ELF-1 (cell line): ENCODE measurements at places on chromosomes 2 and 18.

DNA sequence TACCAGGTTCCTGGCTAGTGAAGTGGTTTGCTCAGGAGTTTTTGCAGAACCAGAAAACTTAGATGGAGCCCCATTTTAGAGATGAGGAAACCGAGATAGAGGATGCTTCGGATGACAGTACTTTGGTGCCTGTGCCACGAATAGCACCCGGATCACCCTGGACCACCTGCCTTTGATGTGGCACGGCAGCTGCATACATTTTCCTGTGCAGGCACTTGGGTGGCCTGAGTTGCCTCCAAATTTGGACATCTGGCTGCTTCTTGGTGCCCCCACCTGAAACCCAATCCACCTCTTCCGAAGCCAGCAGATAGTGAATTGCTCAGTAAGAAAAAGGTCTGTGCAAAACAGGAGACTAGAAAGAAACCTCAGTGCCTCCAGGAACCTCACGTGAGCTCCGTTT lies 140.6 kb upstream of the ID2 start:
- DNase-seq = no peak

GRCh38 chr2:143706354-143706753 lies 577.1 kb downstream of the ARHGAP15 start:
- DNase-seq = no peak

DNA sequence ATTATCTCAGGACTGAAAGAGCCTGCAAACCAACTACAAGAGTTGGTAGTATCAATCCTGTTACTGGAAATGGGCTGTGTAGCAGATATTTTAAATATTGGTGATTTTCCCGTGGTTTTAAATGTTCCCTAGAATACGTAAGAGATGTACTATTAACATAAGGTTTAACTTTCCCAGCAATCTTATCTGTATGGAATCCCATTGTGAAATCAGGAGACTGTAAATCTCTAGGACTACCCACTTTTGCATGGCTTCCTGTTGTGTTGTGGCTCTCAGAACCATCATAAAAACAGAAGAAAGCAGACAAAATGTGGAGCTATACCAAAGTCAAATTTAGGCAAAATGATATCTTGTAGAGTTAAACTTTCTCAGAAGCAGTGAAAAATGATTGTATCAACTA lies 641.5 kb upstream of the SETBP1 start:
- DNase-seq = no peak

- no peak for DNase-seq
Observed at GRCh38 chr2:182694189-182694588, 21.9 kb upstream of the DNAJC10 start.

DNA sequence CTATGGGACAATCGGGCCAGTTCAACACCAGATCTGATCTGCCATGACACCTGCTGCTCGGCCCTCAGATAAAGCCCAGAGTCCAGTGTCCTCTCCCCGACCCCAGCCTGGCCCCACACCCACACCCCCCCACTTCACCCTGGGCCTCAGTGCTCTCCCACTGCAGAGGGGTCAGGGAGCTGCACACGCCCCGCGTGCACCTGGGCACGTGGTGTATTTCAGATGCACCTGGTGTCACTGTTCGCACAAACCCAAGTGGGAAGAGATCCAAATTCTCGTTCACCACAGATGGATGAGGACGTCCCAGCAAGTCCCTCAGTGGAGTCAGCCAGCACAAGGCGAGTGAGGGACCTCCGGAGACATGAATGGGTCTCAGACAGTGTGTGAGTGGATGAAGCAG lies 161.3 kb downstream of the RTP5 start:
- DNase-seq = no peak

DNA sequence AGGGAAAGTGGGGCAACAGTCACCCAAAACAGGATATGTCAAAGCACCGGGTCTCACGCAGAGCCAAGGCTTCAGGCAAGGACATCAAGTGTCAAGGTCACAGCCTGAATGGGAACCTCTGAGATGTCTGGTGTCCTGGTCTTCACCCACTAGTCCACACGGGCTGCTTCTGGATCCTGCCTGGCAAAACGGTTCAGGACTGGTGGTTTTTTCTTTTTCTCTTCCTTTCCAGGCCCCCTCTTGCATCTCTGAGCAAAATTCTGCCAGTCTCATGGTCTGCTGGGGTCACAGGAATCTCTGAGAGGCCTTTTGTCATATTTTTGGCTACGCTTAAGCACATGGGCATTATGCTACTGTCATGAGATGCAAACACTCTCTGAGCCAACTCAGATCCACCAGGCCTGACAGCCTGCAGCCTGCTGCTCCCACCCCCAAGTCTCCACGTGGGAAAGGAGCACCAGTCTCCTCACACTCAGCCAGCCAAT lies 518.2 kb upstream of the ZEB2 start:
- DNase-seq = no peak

GRCh38 chr2:240627736-240628506 lies 2.6 kb downstream of the GPR35 start:
- no peak for DNase-seq

DNA sequence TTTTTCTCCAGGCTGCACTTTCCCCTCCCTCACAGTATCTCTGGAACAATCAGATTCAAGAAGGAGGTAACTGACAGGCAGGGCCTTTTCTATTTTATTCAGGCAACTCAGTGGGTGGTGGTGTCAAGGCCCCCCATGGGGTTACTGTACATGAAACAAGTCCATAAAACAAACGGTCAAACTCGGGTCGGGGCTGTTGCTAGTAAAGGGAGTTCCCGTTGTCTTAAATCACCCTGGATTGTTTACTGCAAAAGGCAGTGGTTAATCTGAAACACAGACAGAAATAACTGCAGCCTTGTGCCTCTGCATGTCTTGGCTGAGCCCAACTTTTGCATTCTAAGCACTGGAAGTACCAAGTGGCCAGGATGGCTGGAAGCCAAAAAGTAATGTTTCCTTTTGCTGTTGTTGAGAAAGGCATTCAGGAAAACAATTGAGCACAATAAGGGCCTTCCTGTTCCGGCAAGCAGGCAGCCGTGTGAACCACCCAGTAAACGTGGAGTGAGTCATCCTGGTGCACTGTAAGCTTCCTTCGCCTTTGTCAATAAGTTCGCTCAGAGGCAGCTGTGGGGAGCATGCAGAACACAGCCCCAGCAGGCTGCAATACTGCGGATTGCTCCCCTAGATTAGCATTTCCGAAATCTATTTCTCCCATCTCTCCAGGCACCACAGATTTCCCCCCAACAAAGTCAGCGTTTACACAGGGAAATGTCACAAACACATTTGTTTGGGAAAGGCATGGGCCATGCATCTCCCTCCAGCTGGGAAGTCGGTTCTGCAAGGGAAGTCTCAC lies 149.6 kb downstream of the IRS1 start:
- DNase-seq = peak; percentile 84

GRCh38 chr18:60892441-60892840 lies 440.8 kb upstream of the CDH20 start:
- DNase-seq = no peak

GRCh38 chr2:219906114-219907010 lies 278.9 kb downstream of the SLC4A3 start:
- no peak for DNase-seq

DNA sequence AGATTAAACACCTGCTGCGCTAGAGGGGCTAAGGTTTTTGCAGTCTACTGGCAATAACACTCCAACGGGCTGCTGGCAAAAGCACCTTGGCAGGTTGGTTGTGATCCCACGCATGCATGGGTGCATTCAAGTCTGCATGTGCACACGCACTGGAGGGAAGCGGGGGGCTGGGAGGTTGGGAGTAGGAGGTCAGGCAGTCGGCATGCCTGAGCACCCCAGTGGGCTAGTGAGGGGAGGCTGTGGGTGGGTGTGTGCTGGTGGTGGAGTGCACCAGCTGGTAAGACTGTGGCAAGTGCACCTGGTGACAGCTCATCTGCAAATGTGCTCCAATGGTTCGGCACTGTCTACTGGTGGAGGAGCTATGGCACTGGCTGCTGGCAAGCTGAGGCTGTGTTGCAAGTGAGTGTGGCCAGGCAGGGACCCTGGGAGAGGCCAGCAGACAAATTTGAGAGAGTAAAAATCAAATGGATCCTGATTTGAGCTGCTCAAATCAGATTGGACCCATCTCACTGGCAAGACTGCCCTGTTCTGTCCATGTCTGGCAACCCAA lies 460.6 kb upstream of the DSEL start:
- DNase-seq = no peak

- peak; percentile 32 for DNase-seq
Observed at GRCh38 chr2:160225722-160226121, 25.6 kb upstream of the ITGB6 start.

GRCh38 chr2:113167962-113168340 lies 5.8 kb upstream of the PSD4 start:
- no peak for DNase-seq

DNA sequence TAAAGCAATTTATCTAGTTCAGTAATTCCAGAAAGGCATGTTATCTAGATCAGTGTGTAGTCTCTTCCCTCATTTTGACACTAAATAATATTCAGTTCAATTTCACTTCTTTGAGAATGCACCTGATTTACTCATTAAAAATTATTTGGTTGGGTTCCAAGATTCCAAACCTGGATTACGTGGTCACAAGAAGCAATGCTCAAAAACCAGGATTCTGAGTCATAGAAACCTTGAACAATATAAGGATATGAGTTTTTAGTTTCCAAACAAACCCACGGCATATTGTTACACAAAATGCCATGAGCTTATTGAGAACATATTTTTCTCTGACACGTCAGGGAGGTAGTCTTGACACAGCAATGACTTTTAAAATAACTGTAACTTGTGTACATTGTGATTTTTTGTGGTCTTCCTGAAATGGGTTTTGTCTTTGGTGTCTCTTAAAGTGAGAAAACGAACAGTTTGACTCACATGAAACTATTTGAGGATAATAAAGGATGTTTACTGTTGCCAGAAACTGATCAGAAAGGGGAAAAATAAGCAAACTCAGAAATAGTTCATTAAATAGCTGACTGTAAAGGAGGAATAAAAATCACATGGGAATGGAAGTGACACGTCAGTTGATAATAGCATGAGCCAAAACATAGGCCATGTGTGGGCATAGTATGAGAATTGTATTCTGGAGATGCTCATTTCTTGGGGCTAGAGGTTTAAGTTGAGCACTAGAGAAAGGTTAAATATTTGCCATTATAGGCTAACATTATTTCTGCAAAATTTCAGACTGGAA lies 617.7 kb upstream of the CDH2 start:
- DNase-seq = no peak

DNA sequence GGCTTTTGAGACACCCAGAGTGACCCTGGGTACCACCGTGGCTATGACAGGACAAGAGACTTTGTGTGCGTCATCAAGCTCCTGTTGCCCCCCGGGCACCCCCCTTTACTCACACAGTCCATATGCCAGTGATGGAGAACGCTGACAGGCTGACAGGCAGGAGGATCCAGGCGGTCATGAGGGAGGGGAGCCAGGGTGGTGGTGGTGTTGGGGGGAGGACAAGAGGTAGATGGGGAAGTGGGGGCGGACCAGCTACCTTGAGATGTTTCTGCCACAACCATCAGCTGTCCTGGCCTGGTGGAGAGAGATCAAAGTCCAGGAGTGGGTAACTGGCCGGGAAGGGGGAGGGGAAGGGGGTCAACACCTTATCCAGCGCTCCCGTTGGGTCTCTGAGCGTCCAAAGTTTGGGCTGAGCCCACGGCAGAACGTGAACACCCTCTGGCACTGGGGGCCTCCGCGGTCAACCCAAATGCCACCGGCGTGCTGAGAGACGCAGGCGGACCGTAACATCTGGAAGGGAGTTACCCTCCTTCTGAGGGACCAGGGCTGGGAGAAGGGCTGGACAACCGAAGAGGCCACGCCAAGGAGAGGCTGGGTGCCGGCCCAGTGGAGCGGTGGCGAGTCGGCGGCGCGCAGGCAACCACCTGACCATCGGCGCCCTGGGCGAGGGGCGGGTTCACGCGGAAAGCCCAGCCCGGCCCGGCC lies 575 bp downstream of the TMEM150A start:
- DNase-seq = no peak

DNA sequence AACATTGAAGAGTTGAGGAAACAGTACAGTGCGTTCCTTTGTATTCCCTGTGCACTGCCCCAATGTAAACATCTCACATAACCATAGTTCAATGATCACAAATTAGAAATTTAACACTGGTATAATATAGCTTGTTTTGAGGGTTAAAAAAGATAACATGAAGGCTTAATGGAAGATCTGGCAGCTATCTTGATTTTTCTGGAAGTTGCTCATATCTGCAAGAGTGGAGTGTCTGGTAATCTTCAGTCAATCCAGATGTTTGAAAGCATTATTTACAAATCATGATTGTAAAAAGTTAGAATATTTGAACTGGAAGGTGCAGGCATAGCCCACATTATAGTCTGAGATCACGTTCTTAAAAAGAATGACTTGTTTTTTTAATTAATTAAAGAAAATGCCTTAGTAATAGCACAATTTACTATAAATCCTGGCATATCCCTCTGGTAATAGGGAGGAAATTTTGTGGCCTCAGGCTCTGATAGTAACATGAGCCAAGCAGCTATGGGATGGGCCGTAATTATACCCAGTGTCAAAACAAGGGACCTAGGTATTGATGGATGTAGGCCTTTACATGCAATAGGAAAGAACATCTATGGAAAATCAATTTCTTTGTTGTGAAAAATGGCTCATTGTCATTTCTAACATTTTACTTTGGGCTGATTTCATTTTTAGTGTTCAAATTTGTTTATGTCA lies 418.0 kb downstream of the THSD7B start:
- no peak for DNase-seq

DNA sequence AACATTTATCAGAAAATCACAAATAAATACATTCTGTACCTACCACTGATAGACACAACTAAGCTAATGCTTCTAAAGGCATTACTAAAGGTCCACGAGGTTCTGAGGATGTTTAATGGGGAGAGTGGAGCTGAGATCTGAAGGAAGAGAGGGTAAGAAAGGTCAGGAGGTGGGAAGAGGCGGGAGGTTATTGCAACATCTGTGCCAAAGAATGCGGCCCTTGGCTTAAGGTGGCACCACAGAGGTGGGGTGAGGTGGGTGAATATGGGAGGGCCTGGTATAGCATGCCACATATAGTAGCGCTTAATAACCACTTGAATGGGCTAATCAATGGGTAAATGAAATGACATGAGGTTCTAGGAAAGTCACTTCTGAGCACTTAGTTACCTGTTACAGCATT lies 217.8 kb upstream of the ATP5MC3 start:
- no peak for DNase-seq

DNA sequence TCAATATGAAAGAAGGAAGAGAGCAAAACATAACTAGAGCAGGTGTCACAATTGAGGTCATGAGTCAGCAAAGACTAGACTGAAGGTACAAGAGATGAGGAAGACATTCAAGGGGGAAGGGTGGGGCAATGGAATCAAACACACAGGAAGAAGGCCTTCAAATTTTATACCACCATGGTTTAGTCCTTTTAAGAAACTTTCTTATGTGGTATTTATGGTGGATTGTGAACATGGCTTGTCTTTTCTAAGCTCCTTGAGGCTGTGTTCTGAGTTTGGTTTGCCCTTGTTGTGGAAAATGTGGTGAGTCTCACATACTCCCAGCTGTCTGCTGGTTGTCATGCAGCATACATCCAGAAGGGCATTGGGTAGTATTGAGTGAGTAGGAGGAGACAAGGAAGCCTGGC lies 62.1 kb downstream of the NABP1 start:
- DNase-seq = no peak

GRCh38 chr2:200050921-200051610 lies 95.7 kb downstream of the MAIP1 start:
- DNase-seq = no peak

- DNase-seq = no peak
Observed at GRCh38 chr18:28063271-28063761, 113.6 kb downstream of the CDH2 start.

- DNase-seq = no peak
Observed at GRCh38 chr2:235893129-235893698, 275.0 kb downstream of the GBX2 start.
